Skin of body (tissue), 3 donors: ENCODE measurements at places on chromosomes 1 and 21.

DNA sequence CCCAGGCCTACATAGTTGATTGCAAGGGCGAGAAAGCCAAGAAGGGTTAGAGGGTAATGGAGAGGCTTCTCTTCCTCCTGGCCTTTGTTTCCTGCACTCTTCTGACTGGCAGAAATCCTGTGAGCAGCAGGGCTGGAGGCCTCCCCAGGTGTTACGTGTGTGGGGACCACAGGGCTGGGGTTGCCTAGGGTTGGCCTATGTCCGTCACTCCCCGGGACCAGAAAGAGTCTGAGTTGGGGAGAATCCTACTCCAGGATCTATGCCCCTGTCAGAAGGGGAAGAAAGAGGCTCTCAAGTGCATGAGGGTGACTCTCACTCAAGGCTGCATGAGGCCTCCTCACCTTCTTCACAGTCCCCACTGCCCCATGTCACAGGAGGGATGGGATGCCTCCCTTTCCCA, 38.5 kb downstream of the IGFN1 start:
- no peak for DNase-seq

- no peak for DNase-seq
These were observed 13.5 kb upstream of the RNF186 start for GRCh38 chr1:19828546-19828945.

DNA sequence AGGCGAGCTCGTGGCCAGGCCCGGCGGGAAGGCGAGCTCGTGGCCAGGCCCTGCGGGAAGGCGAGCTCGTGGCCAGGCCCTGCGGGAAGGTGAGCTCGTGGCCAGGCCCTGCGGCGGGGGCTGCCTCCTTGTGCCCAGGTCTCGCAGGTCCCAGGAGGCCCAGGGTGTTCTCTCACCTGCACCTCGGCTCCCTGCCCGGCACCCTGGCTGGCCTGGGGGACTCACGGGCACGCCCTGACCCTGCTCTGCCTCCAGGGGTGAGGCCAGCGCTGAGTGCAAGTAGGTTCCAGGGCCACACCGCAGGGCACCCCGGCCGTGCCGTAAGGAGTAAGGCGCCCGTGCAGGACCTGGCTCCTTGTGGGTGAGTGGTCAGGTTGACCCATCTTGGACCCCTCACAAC, 4.4 kb downstream of the SDF4 start:
- DNase-seq = no peak

GRCh38 chr1:203321273-203322052, 16.1 kb downstream of the BTG2 start:
- no peak for DNase-seq

GRCh38 chr1:172219966-172220365, 200.5 kb upstream of the C1orf105 start:
- no peak for DNase-seq

DNA sequence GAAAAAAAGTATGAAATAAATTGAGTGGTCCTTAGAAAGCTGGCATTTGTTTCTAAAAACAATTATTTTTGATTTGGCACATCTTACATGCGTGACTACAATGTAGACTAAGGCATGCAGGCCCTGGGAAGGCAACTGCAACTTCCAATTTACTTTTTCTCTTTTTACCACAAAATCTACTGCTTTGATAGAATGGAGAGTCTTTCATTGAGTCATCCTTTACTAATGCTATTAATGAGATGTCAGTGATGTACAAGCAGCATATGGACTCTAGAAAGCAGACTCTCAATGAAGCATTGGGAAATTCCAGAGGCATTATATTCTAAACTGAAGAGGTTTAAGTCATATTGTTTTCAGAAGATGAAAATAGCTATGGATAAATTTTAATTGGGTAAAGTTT, 29.6 kb upstream of the PRRX1 start:
- no peak for DNase-seq

- no peak for DNase-seq
These were observed 35.4 kb downstream of the CSMD2 start for GRCh38 chr1:34129630-34130029.

DNA sequence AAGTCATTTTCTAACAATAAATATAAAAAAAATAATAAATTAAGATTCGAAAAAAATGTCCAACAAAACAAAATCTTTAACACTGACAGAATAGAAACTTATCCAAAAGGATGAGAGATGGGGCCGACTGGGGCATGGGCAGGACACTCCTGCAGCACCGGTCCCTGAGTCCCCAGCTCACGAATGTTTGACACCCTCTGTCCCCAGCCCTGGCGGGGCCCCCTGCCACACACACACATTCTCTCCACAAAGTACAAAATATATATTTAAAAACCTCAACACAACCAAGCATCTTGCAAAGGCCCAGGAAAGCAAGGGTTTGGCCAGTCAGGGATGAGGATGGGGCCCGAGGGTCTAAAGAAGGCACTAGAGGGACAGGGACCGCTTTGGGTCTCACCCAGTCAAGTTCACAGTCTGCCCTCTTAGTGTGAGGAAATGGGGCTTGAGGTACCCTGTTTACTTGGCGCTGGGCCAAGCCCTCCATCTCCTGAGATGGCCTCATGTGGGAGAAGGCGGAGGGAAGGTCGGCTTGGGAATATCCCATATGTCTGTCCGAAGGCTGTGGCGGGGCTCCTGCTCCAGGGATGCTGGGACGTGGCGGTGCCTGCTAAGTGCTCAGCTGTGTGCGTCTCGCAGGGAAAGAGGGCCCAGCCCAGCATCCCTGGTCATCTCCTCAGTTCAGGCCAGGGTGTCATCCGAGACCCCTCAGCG, 31.3 kb downstream of the EPHA2 start:
- no peak for DNase-seq

DNA sequence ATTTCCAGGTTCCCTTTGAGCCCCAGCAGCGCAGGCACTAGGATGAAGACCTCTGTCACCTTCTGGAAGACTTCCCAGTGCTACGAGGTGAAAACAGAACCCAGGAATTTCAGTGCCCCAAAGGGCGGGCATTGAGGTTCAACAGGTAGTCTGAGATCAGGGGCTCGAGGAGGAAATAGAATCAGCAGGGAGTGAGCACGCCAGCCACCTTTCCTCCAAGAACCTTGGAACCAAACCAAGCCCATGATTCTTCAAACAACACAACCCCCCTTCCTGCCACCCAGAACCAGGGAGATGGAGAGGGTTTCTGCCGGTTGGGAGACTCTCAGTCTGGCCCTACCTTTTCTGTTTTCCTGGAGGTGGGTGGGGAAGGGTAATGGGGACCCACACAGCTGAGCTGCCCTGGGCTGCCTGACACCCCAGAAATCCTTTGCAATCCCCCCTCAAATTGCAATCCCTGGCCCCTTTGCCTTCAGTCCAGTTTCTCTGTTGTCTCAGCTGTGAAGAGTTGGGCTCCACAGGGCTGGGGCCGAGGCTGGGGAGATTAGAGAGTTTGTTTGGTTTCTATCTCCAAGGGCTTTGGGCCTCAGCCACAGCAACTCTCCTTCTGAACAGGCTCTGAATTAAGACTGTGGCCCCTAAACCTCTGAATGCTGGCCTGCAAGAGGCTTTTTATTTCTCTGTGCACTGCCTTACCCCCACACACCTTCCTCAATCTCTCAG, 11.9 kb downstream of the SLC41A1 start:
- DNase-seq = no peak

DNA sequence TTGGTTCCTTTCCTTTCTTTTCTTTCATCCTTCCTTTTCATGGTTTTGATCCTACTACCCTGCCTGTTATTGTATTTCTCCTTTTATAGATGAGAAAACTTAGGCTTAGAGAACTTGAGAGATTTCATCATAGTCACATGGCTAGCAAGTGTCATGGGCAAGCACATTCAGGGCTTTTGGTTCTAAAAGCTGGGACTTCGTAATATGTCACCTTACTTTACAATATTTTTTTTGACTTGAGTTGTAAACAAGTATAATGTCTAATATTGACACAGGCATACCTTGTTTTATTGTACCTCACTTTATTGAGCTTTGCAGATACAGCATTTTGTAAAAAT, 70.7 kb downstream of the MTR start:
- no peak for DNase-seq

GRCh38 chr1:160210561-160210960, 5.4 kb downstream of the PEA15 start:
- no peak for DNase-seq

DNA sequence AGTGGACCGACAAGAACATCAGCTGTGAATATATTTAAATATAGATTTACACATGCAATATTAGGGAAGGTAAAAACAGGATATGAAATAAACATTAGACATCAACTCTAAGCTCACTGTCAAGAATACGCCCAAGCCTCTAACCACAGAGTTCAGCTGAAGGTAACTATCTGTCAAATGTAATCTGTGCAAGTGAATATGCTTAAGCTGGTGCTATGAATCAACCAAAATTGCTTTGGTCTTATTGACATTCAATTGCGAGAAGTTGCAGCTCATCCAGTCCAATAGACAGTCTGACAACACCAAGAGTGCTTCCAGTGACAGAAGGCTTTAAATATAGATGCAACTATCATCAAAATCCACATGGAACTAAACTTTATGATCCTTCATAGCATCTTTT, 32.3 kb downstream of the USH2A start:
- DNase-seq = no peak

DNA sequence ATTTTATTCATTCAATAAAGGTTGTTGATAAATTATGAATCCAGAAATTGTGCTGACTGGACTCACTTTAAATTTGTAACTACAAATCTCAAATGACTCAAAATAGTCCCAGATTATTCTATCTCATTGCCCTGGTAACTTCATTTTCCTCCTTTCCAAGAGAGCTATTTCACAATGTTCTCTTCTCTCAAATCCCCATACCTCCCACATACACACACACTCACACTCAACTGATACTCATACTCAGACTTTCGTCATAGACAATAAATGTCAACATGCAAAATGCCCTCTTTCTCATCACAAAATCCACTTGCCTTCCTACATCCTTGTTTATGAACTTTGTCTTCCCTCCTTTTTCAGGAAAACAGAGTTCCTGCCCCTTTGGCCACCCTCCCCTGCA, 33.3 kb downstream of the EXTL2 start:
- DNase-seq = no peak

DNA sequence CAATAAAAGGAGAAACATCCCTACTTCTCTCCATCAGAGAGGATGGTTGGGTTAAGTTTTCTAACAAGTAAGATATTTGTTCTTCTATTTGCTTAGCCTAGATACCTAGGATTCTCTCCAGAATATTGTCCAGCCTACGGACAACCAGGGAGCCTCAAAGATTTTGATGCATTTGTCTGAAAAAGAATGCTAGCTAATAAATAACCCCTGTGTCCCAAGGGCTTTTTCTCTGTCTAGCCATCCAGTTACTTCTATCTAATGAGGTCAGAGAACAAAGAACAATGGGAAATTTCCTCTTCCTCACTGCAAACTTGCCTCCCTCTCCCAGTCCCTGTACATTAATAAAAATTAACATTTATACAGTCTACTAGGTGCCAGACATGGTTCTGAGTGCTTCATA, 810 bp downstream of the RGS5 start:
- DNase-seq = no peak

DNA sequence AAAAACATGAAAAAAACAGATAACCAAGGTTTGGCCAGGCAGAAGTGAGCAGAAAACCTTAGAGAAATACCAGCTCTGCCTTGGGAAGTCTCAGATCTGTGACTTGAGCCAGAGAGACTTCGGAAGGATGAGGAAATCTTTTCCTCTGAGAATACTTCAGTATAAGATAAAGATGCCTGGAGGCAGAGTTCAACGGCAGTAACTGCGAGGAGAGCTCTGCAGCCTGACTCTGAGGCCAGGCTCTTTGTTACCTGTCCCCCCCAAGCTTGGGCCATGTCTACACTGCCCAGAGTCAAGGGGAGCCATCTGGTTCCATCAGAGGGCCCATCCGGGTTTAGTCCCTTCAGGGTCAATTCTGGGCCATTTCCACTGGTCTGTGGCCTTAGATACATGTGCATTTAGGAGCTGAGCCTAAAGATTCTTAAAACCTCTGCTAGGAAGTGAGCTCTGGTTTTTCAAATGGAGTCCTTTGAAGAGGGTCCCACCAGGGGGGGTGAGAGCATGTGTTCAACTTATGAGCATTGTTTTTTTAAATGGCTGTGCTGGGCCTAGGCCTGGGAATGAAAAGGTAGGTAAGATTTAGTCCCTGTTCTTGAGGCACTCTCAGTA, 8.7 kb downstream of the KIRREL1 start:
- no peak for DNase-seq

GRCh38 chr1:152398812-152399698, 15.0 kb downstream of the CRNN start:
- no peak for DNase-seq

DNA sequence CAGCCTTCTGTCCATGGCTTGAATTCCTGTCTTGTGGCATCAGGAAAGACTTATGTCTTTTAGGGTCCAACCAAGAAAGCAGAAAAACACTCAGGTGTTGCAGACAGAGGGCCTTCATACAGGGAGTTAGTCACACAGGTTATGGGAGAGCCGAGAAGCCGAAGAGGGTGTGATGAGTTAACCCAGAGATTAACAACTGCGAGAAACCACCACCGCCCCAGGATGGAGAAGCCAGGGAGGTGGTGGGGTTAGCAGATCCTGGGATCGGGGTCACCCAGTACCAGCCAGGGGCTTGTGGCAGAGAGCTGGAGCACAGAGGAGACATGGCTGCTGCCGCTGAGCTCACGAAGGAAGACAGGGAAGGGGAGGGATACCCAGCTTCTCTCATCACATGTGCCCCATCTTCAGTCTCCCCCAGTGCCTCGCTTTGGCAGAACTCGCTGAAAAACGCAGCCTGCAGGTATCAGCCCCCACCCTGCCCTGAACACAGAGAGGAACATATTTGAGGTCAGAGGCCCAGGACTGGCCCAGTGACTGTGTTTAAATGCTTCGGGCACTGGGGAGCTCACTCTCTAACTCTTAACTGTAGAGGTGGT, 58.7 kb downstream of the RUNX3 start:
- no peak for DNase-seq

- DNase-seq = no peak
These were observed 56.6 kb downstream of the AGPAT3 start for GRCh38 chr21:43921571-43921978.
